ENCODE measurements at places on chromosomes 13 and 19. TPM values are rescaled to one million over a fixed set of nuclear protein-coding genes. Genes with fewer than 3 reads are reported as not detected.
A peak's percentile ranks its signal among the peaks of the same experiment; 100 is the strongest.

Gene CELF5
- polyA plus RNA-seq: 0.96 TPM

Gene PLEKHG2
- polyA plus RNA-seq: 118 TPM

DNA sequence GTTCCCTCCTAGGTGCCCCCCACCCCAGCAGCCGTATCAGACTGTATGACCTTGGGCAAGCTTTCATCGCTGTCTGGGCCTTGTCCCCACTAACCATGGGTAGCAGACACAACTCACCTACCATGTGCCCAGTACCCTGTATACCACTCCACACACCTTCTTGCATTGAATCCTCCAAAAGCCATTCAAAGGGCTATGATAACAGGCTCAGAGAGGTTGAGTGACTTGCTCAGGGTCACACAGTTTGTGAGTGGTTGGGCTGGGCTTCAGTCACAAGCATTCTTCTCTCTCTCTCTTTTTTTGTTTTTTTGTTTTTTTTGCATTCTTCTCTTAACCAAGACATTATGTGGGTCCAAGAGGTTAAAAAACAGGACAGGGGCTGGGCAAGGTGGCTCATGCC, 2.6 kb downstream of the RASAL3 start:
- DNase-seq: no peak

- no peak for DNase-seq
Measured at GRCh38 chr19:13865571-13866462, 11.1 kb upstream of the NANOS3 start.

- DNase-seq: no peak
Measured at GRCh38 chr19:17302391-17303166, 646 bp downstream of the ABHD8 start.

DNA sequence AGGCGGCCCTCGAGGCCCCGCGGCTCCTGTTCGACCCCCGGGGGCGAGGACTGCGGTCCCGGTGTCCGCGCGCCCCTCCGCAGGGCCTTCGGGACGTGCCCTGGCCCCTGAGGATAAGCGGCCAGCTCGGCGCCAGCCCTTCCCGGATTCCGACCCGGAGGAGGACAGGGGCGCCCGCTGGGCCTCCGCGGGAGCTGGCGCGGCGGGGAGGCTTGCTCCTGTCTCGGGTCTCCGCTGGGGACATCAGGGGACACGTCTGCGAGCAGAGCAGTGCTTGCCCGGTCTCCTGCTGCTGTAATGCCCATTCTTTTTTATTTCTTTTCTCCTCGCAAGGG, 829 bp downstream of the B3GLCT start:
- DNase-seq: peak; percentile 42

DNA sequence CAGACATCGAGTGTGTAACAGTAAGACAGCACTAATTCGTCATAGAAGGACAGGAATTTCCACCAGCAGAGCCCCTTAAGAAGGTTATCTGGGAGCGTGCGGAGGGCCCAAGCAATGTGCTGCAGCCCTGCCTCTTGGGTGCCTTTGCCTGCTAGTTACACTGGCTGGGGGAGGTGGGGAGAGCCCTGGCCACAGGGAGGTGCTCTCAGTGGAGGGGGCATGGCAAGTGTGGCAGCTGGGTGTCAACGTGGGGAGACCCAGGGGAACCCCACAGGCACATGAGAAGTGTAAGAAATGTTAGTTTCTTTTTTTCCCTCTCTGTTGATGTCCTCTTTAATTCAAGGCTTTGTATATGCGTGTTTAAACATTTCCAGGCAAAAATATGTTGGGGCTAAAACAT, 50.9 kb upstream of the TMTC4 start:
- no peak for DNase-seq

GRCh38 chr19:33719366-33720154, 77.1 kb upstream of the KCTD15 start:
- DNase-seq: peak; percentile 13

- DNase-seq: no peak
Measured at GRCh38 chr13:27200413-27201070, 28.9 kb upstream of the USP12 start.

DNA sequence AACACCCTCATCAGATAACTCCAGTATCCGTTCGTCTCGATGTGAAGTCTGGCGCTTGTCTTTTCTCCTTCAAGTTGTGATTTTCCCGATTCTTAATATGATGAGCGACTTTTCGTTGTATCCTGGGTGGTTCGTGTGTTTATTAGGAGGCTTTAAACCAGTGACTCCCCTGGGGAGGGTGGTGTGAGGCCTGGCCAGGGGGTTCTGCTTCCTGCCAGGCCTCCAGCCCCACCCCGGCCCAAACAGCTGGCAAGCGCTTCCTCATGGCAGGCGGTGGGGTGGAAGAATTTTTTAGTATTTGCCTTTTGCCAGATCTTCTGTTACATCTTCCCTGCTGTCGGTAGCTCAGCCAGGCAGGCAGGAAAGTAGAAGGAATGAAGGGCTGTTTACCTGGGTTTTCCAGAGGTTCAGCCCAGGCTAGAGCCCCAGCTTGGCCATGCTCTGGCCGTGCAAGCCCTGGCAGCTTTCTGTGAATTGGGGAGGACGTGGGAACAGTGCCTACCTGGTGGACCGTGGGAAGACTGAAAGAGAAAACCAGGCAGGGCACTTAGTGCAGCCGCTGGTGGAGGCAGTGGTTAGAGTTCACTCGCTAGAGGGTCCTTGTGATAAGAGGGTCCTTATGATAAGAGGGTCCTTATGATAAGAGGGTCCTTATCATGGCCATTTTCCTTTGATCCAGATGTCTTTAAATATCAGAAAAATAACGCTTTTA, 37.7 kb upstream of the DCUN1D2 start:
- no peak for DNase-seq

DNA sequence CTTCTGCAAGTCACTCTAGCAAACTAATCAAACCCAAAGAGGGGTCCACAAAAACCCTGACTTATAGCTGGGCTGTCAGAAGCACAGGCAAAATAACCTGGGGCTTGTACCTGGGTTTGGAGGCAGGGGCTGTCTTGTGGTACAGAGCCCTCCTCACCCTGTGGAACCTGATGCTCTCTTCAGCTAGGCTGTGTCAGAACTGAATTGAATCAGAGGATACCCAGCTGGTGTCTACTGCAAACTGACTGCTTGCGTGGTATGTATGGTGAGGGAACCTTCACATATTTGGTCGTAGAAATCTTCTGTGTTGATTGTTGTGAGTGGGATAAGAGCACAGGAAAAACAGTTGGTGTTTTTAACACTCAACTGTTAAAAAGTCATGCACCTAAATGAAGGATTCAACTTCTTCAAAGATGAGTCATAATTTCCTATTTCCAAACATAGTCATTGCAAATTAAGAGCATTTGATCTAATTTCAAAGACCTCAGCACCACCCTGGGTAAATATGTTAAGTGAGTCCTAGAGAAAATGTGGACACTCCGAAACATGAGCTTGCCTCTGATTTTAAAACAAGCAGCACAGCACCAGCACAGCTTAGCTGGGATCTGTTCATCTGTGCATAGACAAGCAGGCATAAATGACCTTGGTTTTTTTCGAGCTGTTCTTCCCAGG, 840.2 kb downstream of the UQCRFS1 start:
- DNase-seq: no peak

DNA sequence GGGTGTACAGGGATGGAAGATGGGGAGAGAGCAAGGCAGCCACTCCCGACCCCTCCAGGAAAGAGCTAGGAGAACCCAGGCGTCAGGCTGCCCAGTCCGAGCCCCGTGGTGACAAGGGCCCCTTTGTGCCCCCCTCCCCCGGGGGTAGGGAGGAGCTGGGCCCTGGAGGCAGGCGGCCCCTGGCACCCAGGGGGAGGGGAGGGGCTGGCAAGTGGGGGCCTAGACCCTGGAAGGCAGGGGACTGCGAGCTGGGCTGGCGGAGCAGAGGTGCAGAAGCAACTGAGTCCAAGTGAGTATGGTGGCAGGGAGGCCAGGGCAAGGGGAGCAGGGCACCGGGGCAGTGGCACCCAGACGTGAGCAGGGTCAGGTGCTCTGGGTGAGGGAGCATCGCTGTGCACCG, at the start of gene MAG:
TSS of gene MAG (plus strand) at position 246 of the 400 bp plus-strand sequence. CDS start 3,248 bp downstream, outside the sequence.
- DNase-seq: no peak

Data from left kidney (tissue), 8 donors.